ENCODE measurements at places on chromosomes 12 and 14.

DNA sequence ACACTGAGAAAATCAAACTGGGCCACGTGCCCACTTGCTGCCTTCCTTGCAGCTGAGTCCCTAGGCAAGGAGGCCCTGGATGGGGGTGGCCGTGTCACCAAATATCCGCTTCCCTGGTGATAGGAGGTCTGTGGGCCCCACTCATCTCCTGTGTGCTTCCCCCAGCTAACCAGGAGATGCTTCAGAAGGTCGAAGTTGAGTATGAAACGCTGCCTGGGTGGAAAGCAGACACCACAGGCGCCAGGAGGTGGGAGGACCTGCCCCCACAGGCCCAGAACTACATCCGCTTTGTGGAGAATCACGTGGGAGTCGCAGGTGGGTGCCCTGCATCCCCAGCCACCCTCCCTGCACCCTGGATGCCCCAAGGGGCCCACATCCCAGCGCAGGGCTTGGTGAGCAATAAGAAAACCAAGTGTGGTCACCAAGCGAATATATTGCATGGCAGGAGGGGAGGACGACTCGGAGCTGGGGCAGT lies 6.8 kb upstream of the SIVA1 start:
- DNase-seq = peak; percentile 54

DNA sequence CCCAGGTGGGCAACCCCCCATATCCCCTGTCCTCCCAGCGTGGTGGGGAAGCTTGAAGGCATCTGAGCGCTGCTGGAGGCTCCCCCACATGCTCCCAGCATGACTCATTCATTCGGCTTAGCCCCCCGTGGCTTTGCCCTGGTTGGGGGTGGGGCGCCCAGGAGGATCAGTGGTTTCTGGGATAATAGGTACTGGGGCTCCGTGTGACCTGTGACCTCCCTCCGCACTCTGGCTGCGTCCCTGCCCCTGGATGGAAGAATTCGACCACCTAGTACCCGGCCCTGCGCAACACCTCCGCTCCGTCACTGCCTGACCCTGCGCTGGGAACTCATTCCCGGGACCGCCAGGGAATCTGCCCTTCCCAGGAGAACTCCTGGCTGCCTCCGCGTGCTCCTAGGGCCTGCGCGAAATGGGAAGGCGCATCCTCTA lies 120.1 kb downstream of the AACS start:
- DNase-seq = no peak

GRCh38 chr12:10268037-10268436 lies 39.6 kb upstream of the KLRD1 start:
- no peak for DNase-seq

GRCh38 chr12:6613776-6614512 lies 6.8 kb upstream of the CHD4 start:
- DNase-seq = peak; percentile 12

- DNase-seq = peak; percentile 67
Observed at GRCh38 chr14:76767681-76768656, 6.7 kb downstream of the VASH1 start.

- peak; percentile 42 for DNase-seq
Observed at GRCh38 chr12:47391566-47391965, 311.8 kb upstream of the AMIGO2 start.

DNA sequence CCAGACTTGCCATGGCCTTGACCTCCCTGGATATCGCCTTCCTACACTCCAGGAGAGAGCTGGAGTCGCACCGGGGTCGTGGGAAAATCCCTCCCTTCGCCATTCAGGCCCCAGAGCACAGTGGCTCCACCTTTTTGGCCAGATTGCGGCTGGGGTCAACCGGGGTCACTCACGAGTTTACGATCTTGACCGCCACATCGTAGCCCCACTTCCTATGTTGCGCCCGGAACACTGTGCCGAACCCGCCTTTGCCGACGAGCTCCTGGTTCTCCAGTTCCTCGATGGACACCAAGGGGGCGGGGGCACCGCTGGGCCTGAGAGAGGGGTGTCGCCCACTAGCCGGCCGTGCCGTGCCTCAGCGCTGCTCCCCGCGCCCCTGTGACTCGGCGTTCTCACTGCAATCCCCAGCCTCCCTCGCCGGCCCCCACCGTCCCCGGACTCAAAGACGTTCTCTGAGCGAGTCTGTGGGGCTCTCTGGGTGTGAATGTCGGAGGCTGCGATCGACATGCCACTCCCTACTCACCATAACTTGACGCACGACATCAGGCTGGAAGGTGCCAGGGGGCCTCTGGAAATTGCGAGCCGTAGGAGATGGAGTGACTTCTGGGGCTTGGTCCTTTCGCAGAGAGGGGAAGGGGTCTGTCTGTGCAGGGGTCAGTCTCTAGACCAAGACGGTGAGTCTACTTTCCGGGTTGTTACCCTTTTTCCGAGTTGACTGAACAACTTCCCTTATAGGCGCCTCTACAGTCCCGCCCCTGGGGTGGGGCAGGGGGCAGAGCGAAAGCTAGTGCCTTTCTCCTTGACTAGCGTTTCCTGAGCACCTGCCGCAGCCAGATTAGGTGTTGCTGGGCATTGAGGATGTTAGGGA lies at the start of gene RIPK3:
Gene RIPK3 (minus strand): TSS at position 708 of the 868 bp plus-strand sequence. CDS start 165 bp downstream, at position 543.
- DNase-seq = peak; percentile 65
